ENCODE measurements at places on chromosomes 3 and 15.

GRCh38 chr3:120286465-120286864 lies 1.4 kb upstream of the GPR156 start:
- DNase-seq, result no peak

GRCh38 chr3:130687327-130687726 lies 59.3 kb downstream of the PIK3R4 start:
- DNase-seq, result no peak

- DNase-seq, result no peak
Observed at GRCh38 chr3:63980019-63980418, 43.3 kb downstream of the PSMD6 start.

- DNase-seq, result no peak
Observed at GRCh38 chr15:101232677-101233076, 19.2 kb downstream of the CHSY1 start.

- no peak for DNase-seq
Observed at GRCh38 chr3:44795197-44795596, 33.6 kb downstream of the KIF15 start.

DNA sequence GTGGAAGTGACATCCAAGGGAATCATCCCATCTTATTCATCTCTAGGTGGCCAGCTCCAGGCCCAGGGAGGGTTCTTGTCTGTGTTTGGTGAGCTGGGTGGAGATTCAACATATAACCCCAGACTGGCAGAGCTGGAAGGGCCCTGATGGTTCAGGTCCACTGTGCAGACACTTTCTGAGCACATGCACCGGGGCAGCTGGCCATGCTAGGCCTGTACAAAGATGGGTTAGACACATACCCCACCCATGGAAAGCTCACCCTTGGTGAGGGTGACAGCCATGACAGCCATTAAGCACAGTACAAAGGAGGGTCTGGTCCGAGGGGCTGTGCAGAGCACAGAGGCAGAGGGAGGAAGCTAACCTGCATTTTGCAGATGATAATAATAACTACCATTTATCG lies 100.4 kb downstream of the CORO2B start:
- no peak for DNase-seq

DNA sequence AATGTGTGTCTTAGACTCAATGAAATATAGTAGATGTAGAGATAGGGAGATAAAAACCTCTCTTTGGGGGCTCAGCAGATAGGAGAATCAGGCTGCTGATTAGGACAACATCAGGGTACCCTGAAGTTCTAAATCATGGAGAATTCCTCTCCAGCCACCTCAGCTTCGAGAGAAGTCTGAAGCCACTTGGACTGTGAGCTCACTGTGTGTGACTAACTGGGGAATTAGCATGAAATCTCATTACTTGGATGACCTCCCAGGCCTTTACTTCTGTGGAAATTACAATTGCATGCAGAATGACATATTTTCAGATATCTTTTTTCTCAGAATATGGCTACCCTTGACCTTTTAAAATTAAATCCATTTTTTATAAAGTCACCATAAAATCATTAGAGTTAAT lies 128.0 kb upstream of the MRPL3 start:
- DNase-seq, result no peak

DNA sequence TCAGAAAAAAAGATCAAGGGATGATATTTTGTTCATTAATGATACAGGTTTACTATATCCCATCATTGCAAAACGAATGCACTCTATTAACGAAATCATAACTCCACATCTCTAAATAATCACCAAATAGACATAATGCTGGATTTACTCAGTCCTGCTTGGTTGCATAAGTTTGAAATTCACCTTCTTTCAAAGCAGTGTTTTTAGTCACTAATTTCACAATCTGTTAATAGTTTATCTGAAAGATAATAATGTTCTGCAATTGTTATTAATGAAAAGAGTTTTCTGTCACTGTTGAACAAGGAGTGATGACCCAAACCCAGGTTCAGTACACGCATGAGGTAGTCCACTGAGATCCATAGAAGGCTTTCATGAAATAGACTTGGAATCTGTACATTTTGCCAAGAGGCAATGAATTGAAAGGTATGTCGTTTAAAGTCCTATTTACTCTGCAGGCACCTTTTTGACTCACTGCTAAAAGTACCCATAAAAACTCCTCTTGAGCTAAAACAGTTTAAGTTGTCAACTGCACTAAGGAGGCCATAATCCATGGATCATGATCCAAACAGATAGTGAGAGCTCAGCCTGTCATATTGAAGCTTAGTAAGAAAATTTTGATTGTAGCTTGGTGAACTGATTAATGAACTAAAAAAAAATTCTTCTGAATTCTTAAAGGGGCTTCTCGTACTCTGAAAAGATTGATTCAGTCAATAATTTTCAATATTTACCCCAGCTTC lies 75.6 kb upstream of the MBNL1 start:
- DNase-seq, result no peak

- DNase-seq, result no peak
Observed at GRCh38 chr3:80549173-80549572, 781.4 kb upstream of the ROBO1 start.

- DNase-seq, result no peak
Observed at GRCh38 chr3:124451630-124452317, 278.5 kb upstream of the UMPS start.

DNA sequence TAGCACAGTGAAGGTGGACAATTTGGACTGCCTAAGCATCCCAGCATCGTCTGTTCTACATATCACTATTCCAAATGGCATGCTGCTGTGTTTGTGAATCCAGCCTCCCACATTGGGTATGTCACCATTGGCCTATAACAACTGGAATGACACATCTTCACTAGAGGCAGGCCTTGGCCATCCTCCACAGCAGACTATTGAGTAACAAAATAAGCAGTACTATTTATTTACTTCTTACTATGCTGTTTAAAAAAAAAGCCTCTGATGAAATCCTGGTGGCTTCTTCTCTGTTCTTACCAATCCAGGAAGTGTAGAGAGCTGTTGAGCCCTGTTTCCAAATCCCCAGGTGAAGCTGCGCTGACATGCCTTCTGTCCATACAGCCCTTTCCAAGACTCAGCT lies 30.6 kb upstream of the CERS3 start:
- no peak for DNase-seq
